ENCODE measurements at places on chromosomes 2 and 18.
A peak's percentile ranks its signal among the peaks of the same experiment; 100 is the strongest.

GRCh38 chr2:190653931-190654330 lies 5.0 kb downstream of the NAB1 start:
- DNase-seq, result no peak

GRCh38 chr2:135694711-135695110 lies 46.9 kb upstream of the UBXN4 start:
- DNase-seq, result no peak

- DNase-seq, result no peak
Observed at GRCh38 chr2:240349133-240350005, 86.1 kb upstream of the GPC1 start.

GRCh38 chr2:64296695-64297346 lies 152.6 kb upstream of the PELI1 start:
- no peak for DNase-seq

GRCh38 chr2:225013425-225014365 lies 28.6 kb downstream of the DOCK10 start:
- DNase-seq, result no peak

DNA sequence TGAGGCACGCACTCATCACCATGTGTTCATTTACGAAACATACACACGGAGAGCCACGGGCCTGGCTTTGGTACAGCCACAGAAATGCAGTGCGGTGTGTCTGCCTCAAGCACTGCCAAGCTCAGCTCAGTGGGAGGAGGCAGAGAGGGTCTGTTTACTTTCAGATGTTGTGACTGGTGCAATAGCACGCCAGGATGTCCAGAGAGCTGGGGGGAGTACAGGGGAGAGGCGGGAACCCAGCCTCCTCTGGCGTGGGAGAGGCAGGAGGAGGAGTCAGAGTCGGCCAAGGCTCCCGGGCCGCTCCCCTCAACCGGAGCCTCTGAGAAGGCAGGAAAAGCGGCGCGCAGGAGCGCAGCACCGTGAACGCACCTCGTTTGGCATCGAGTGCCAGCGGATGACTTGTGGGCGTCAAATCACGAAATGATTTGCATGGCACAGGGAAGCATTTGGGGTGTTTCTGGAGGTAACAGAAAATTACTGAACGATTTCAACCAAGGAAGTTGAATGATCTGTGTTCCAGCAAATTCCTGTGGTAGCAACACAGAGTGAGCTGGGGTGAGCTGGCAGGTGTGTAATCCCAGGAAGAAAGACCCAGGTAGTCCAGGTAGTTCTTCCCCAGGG lies 143.0 kb downstream of the ZNF516 start:
- peak; percentile 74 for DNase-seq

GRCh38 chr2:46164529-46165301 lies 132.5 kb upstream of the EPAS1 start:
- DNase-seq, result no peak

DNA sequence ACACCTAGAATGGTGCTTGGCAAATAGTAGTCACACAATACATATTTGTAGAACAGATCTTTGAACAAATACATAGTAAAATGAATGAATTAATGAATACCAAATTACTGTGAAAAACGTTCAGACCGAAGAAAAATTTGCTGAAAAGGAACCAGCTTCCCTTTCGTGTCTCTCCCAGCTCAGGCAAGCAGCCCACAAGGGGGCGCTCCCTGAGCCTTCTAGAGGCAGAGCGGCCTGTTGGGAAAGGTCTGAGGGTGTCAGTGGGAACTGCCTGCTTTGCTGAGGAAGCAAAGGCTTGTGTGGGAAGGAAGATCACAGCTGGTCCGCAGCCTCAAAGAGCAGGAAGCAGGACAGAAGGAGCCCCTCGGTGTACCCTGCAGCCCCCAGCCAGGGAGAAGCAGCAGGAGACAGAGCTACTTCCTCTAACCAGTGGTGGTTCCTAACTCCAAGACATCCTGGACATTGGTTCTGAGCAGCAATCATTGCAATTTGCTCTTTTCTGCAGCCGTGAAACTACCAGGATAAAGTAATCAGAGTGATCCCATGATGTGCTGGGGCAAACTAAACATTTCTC lies 231.1 kb downstream of the ANKRD30B start:
- no peak for DNase-seq

- no peak for DNase-seq
Observed at GRCh38 chr2:186737732-186738508, 44.1 kb downstream of the FAM171B start.

DNA sequence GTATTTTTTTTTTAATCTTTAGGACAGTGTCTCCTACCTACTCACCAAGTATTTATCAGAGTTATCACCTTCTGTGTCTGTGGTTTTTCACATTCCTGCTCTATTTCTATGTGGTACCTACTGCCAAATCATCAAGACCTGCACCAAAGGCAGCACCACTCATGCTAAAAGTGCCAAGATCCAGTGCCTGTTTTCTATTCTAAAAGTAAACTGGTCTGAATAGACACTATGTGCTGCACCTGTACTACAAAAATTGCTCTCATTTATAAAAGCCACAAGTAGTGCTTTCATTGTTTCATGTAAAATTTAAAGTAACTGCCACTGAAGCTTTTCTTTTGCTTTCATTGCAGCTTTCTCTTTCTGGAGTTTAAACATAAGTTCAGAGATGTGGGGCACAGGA lies 103.9 kb upstream of the GULP1 start:
- no peak for DNase-seq

DNA sequence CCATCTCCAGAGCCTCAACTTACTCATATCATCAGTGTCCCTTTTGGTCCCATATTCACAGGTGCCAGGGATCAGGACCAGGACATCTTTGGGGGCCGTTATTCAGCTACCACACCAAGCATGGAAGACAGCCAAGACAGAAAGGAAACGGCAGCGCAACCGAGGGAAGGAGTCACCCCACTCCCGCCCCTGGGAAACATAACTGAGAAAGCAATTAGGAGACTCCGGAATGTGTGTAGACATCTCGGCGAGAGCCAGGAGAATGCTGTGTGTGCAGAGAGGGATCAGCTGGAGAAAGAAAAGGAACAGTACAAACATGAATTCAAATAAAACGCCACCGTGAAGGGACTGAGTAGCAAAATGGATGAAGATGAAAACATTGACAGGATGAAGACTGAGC lies 13.4 kb upstream of the BOK start:
- DNase-seq, result no peak

- DNase-seq, result no peak
Observed at GRCh38 chr2:68767031-68767961, 32.7 kb downstream of the ARHGAP25 start.

- no peak for DNase-seq
Observed at GRCh38 chr2:173814306-173814705, 150.9 kb downstream of the SP3 start.

GRCh38 chr2:88671786-88672427 lies 19.6 kb upstream of the RPIA start:
- DNase-seq, result peak; percentile 47

GRCh38 chr18:67519592-67519991 lies 3.1 kb upstream of the DSEL start:
- DNase-seq, result peak; percentile 12

DNA sequence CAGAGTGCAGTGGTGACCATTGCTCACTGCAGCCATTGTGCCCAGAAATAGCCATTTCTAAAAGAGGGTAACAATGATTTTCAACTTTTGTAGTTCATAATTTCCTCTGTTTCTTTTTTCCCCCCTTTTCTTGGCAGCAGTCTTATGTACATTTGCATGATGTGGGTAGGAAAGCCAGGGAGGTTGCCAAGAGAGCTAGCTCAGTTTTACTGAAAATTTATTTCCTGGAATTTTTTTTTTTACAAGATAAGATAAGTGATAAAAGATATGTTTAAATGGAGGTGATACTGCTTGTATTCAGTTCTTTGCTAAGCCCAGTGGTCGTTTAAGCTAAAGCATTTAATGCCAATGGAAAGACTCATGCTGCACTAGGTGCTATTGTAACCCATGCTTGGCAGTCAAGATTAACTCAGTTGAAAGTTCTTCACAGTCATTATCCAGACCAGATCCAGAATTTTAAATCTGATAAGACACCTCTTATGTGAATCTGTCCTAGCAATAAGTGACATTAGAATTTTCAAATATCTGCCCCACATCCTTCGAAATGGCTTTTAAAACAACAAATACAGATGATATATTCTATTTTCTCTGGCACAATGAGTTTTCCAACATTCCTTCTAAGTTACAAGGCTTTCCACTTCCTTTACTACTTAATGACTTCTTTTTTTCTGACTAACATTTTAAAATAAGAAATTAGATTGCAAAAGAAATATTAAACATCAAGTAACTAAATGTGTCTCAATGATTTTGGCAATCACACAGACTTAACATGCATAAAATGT lies 4.4 kb upstream of the ATP8B1 start:
- no peak for DNase-seq

DNA sequence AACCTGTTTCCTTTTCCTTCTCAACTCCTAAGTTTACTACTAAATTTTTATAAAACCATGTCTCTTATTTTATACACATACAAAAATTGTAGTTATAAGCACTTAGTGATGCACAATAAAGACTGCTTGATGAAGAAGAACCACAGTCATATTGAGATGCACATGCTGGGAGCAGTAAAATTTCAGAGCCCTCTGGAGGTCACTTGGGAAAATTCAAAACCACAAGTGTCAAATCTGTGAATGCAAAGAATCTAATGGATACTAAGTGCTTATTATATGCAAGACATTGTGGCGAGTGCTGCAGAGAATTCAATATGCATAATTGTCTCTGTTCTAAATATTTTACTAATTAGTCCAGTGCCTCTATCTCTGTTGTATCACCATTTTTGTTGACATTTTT lies 180.5 kb downstream of the VWC2L start:
- peak; percentile 9 for DNase-seq

- DNase-seq, result no peak
Observed at GRCh38 chr2:158570869-158571268, 114.1 kb downstream of the PKP4 start.

DNA sequence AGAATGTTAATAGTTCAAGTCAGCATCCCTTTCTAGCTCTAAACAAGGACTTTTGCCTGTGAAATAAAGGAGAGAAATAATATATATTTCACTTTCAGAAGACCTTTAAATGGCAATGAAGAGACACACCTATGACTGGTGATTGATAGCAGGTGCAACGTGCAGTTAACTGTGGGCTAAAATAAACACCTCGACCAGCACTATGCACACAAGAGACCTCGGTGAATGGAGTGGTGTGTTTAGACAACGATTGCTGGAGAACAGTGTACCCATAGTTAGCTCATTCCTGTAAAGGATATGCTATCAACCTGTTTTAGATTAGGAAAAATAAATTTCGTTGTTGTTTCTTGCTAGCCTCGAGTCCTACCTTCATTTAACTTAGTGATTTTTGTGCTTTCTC lies 143.4 kb downstream of the NR4A2 start:
- peak; percentile 13 for DNase-seq

GRCh38 chr2:85183479-85183878 lies 50.3 kb downstream of the TCF7L1 start:
- DNase-seq, result no peak

DNA sequence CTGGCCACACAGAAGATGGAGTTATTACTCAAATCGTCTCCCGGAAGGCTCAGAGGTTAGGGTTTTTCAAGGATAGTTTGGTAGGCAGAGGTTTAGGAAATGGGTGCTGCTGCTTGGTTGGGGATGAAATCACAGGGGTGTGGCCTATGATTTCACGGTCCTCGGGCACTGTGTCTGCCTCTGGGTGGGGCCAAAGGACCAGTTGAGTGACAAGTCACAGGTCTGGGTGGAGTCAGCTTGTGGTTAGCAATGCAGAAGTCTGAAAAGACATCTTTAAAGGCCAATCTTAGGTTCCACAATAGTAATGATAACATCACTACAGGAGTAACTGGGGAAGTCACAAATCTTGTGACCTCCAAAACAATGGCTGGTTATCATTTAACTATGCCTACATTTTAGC lies 387.8 kb downstream of the ZNF521 start:
- DNase-seq, result no peak

- no peak for DNase-seq
Observed at GRCh38 chr2:111643759-111644158, 240.2 kb downstream of the ANAPC1 start.

DNA sequence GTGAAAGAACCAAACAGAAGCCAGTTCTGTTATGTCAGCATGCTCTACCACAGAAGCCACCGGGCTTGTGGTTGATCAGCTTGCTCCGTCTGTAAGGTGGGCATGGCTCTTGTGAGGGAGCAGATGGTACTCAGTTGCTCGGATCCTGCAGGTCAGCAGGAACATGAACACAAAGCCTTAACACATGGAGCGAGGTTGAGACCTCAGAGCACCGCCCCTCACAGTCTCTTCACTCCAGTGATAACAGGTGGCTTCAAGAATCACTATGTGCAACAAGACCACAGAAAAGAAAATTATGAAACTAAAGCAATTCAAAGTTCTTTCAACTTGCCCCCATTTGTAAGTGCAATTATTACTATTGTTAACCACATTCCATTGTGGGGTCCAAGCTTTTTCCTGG lies 72.1 kb downstream of the OSBPL6 start:
- DNase-seq, result no peak

- DNase-seq, result no peak
Observed at GRCh38 chr2:156908825-156909224, 348.7 kb upstream of the GALNT5 start.

DNA sequence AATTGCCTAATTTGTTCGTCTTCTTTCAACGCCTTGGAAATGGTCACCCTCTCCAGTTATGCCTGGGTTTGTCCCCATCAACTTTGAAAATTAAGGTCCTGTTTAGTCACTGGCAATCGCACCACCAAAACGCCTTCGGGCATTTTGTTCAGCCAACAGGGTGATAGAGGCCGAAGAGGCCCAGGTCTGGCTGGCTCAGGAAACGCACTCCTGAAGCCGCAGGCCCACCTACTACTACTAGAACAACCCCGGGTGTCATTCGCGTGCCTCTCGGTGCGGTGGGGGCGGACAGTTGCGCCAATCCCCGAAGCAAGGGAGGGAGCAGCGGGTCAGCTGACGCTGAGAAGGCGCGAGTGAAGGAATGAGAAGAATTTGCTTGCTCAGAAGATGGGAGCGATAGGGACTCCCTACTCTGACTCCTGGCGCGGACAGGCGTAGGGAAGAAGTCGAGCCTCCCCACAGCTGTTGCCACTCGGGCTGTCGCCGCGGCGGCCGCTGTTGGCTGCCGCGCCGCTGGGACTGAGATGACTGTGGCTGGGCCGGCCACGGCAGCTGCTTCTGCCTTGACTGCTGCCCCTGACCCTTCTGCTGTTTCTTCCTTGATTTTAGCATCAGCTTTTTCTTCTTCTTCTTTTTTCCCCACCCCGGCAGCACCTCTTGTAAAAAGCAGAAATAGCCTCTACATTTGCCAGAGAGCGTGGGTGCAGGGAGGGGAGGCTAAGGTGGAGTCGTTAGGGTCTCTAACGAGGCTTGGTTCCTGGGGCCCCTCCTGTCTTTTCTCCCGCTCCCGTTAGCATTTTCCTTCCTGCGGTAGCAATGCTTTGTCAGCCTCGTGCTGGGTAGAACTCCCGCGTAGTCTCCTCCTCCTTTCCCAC lies 387.6 kb downstream of the FIGN start:
- no peak for DNase-seq

- no peak for DNase-seq
Observed at GRCh38 chr2:82139979-82140611, 1835.5 kb upstream of the LRRTM1 start.
